ENCODE measurements at places on chromosomes 2 and 18.

DNA sequence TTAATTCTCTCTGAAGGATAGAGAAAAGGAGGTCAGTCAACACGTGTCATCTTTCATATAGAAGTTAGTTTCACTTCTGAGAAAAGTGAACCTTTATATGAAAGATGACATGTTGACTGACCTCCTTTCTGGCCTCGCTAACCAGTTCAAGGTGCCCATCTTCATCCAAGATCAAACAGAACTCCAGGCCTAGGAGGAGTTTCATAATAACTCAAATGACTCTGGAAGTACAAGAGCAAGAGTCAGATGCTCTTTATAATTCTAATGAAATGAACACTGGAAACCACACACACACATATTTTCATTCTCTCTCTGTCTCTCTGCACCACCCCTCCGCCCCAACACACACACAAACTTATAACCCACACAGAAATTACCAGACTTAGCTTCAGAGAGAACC, 16.3 kb downstream of the ANKRD44 start:
- no peak for DNase-seq

DNA sequence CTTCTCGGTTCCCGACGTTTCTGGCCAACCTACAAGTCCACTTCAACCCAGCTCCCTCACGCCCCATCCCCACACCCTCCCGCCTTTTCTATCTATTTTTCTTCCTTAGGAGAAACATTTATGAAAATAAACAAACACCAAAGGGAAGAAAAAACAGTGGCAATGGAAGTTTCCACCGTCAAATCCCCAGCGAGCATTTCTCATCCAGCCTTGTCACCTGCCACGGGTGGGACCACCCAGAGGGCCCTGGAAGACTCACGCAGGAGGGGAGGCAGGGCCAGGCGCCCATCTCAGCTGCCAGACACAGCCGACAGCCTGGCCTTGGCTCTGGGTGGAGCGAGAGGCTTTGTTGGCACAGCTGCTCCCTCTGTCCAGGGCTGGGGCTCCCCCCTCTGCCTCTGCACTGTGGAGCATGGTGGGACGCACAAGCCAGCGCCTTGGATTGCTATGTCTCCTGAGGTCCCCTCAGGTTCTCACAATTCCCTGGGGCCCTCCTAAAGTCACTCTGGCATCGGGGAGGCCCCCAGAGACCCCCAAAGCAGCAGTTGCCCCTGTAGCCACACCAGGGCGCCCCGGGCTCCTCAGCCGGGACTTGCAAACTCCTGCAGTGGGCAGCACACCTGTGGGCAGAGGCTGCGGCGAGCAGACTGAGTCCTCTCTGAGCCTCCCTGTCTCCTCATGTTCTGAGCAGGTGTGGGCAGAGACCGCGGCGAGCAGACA, 395.7 kb upstream of the SALL3 start:
- no peak for DNase-seq

GRCh38 chr2:160229591-160229990, 29.5 kb upstream of the ITGB6 start:
- no peak for DNase-seq

- DNase-seq: no peak
These were observed 73.5 kb upstream of the SERTAD2 start for GRCh38 chr2:64727013-64727767.

- DNase-seq: no peak
These were observed 246.0 kb upstream of the KCNJ3 start for GRCh38 chr2:154452471-154452870.

DNA sequence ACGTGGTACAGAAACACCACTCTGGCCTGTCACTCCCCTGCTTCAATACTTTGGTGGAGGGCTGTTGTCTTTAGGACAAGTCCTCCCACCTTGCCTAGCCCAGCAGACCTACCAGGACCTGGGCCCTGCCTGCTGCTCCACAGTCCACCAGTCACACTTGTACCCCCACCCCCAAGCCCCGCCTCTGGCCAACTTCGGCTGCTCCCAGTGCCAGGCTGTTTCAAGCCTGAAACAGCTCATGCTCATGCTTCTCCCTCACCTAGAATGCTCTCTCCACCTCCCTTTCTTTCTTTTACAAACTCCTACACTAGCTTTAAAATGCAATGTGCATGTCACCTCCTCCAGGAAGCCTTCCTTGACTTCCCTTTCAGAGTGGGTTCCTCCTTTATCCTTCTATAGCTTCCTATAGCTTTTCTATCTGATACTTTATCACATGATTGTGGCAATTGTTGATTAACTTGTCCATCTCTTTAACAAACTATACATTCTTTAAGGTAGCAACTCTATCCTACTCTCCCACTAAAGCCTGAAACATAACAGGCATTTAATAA, 4.8 kb upstream of the OXER1 start:
- DNase-seq: no peak
